Activated T-cell treated with anti-CD3 and anti-CD28 coated beads, Interleukin-2, amount 50 U/mL, for 1 hour (primary cell): ENCODE measurements at places on chromosomes 12 and 14.

GRCh38 chr14:42335918-42336317 is 729.2 kb downstream of the LRFN5 start:
- DNase-seq, result no peak

GRCh38 chr14:59707778-59708561 is 131.4 kb upstream of the CCDC175 start:
- no peak for DNase-seq

DNA sequence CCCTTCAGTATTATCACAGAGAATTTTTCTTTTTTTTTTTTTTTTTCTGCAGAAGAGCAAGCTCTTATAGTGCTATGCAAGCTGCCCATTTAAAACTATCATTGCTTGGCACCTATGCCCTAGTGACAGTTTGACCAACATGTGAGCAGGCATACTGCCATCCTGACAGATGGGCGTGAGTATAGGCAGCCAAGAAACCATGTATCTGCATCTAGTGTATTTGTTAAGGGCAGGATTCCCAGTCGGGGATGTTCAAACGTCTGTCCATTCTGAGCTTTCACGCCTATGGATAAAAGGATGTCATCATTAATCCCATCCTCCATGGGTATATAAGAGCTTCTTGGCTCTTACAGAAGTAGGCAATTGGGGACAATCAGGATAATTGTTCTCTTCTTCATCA is 8.8 kb downstream of the VRK1 start:
- no peak for DNase-seq

DNA sequence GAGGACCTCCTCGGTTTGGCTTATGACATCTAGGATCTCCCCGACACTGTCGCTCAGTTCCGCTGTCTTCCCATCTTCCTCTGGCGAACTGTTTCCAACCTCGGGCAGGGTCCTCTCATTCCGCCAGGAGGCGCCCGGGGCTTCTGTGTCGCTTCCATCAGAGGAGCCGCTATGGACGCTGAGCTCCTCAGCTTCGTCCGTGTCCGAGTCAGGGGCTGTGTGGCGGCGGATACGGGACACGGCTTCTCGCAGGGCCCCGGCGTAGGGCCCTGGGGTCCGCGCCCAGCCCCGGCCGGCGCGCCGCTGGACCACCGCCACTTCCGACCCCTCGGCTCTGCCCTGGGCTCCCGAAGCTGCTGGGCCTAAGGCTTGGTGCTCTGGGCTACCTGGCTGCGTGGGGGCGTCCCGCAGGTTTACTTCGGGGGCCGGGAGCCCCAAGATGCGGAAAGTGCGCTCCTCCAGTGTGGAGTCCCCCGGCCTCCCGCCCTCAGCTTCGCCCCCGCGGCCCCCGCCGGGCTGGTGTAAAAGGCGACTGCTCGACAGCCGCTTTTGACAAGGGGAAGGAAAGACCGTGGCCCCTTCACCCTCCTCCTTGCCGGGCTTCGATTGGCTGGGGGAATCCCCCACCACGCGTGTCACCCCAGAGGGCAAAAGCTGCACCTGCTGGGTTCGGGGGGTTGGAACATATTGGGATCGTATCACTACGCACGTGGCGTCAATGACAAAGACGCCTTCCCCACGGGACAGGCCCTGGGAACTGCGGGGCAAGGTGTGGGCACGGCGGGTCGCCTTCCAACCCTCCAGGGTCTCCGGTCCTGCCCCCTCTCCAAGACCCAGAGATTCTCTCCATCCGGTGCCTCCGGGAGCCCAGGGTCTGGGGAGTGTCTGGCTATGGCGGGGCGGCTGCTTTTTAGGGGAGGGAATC is 2.1 kb downstream of the DDN start:
- peak; percentile 77 for DNase-seq

- DNase-seq, result no peak
Measured at GRCh38 chr14:51954031-51954430, 35.3 kb upstream of the RTRAF start.

DNA sequence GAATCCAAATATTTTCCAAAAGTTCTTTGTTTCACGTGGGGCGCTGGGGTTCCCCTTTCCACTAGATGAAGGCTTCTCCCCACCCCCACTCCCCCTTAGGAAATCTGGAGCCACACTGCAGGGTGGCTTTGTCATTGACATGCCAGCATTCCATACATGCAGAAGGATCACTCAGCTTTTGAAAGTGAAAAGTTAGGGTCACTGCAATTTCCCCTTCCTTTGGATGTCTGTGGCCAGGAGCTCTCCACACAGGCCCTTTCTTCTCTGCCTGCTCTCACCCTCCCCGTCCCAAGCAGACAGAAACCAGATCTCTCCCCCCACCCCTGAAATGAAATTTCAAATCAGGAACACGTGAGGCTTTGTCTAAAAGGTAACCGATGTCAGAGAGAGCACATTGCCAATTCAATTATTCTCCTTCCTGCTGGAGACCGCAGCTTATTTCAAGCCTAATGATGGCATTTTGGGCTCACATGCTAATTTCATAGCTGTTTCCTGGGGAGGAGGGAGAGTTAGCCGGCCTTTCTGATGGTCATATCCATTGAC is 153.9 kb upstream of the RFLNA start:
- DNase-seq, result no peak

- DNase-seq, result no peak
Measured at GRCh38 chr14:39107591-39107996, 4.6 kb upstream of the SEC23A start.

- no peak for DNase-seq
Measured at GRCh38 chr12:98803468-98804209, 158.5 kb downstream of the APAF1 start.

DNA sequence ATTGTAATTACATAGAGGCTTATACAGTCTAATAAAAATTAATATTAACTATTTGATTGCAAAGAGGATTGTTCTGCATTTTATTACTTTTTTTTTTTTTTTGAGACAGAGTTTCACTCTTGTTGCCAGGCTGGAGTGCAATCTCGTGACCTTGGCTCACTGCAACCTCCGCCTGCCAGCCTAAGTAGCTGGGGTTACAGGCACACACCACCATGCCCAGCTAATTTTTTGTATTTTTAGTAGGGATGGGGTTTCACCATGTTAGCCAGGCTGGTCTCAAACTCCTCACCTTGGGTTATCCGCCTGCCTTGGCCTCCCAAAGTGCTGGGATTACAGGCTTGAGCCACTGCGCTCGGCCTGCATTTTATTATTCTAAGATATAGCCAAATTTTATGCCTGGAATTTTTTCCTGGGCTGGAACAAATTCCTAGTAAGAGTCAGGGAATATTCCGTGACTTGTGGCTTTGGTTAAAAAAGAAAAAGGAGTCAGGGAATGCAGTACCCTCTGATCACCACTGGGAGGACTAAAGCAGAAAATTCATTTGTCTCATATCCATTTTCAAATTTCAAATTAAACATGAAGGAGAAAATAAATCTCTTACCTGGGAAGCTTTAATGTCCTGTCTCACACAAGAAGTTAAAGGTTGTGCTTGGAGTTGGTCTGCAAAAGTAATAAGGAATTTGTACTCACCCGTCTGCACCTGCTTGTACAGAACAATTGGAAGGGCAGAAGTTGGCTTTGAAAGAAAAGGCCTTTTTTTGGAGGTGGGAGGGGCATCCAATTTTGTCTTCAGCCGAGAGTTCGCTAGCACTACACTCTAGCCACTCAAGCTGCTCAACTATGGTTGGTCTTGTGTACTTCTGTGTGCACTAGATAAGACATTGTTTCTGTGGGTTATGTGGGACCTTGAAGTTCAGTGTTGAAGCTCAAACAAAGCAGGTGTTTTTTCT is 8.7 kb downstream of the MARK3 start:
- DNase-seq, result no peak

GRCh38 chr12:52900166-52900895 is 4.5 kb downstream of the KRT8 start:
- DNase-seq, result no peak

DNA sequence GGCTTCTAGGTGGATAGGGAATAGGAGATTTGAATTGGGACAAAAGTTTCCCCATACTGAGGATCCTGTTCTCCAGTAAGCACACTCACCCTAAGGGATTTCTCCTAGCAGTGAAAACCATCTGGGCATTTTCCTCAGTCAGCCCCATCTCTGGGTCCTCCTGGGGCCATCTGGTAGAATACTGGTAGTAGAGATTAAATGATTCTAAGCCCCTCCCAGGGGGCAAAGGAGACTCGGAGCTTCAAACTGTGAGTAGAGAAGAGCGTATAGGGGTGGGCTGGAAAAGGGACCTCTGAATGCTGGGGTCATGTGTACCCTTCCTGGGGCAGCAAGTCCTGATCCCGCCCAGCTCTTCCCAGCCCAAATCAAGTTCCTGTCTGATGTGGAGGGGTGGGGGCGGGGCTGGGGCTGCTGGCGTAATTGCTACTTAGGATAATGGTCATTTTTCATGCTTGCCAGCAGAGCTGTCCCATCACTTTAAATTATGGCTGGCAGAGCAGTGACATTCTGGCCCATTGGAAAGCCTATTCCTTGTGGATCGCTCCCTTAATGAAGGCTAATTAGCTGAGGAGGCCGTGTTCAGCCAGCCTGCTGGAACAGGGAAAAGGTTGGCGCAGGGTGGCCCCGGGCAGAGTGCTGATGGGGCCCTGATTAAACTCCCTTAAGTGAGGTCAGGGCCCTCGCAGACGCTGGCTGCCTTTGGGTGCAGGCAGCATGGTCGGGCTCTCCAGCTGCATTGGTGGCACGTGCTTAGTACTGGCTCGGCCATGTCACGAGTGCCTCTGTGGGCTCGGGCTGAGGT is 127.8 kb downstream of the TSPAN9 start:
- no peak for DNase-seq

- no peak for DNase-seq
Measured at GRCh38 chr14:71942904-71943694, 10.9 kb downstream of the RGS6 start.

DNA sequence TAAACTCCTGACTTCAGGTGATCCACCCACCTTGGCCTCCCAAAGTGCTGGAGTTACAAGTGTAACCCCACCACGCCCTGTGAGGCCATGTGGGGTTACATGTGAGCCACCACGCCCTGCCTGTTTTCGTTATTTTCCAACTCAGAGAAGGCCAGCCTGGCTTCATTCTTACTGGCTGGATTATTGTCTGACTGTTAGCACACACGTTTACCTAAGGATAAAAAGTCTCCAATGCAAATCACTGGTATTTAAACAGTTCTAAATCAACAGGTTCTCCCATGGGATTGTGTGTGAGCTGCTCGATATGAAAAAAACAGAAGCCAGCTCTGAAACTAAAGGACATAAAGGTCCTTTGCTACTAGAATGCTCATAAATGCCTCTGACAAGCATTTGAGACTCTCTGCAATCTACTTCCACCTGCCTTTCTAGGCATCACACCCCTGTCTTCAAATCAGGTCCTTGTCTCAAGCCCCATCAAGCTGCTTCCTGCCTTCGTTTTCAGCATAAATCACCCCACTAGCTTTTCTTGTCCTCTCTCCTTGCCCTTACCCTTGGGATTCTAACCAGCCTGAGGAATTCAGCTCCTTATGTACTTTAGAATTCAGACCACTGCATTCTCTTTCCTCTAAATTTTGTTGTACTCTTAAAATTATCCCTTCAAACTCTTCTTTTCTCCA is 265.0 kb downstream of the DUSP6 start:
- no peak for DNase-seq

DNA sequence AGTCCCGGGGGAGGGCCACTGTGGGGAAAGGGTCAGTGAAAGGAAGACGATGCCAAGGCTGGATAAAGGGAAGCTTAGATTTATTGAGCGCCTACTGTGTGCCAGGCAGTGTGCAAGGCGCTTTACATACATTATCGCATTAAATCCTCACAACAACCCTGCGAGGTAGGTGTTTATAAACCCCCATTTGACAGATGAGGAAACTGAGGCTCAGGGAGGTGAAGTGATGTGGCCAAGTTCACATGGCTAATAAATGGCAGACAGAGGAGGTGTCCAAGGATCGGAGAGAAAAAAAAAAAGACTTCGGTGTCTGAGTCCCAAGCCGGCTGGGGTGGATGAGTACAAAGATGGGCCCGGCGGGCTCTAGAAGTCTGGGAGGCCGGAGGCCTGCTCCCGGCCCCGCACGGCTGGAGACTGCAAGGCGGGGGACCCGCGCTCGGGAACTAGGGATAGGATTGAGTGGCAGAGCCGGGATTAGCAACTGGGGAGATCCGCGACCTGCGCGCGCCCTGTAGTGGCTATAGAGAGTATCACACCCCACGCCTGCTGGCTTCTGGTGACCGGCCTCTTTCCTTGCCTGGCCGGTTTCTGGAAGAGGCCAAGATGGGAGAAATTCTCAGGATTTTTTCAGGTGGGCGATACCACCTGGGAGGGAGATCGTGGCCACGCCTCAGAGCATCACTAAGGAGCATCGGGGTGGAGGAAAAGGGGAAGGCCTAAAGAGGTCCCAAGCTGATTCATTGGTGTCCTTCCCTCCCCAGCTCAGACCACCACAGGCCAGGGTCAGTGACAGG is 3.9 kb downstream of the DDN start:
- peak; percentile 67 for DNase-seq

- no peak for DNase-seq
Measured at GRCh38 chr14:54805070-54805444, 97.6 kb downstream of the GCH1 start.

- no peak for DNase-seq
Measured at GRCh38 chr12:15880721-15881120, 1.5 kb upstream of the STRAP start.

DNA sequence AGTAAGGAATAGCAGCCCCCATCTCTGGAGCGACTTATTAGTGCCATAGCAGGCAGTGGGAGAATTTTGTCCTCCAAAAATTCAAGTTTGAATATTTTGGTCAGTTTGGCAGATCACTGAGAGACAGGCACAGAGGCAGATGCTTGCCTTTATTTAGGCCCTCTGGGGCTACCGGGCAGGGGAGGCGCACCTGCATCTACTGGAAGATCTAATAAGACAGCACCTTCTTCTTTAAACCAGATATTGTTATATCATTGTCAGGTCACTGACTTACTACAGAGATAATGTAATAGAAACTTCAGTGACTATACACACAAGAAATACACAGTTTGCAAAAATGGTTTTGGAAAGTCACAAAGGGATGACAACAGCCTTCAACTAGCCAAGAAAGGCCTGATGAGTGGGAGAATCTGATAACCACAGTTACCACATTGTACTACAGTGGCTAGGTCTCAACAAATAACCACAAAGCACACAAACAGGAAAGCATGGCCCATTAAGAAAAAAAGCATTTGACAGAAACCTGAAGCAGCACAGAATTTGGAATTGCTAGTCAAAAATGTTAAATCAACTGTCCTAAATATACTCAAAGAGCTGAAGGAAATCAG is 56.8 kb downstream of the CDK17 start:
- DNase-seq, result no peak

DNA sequence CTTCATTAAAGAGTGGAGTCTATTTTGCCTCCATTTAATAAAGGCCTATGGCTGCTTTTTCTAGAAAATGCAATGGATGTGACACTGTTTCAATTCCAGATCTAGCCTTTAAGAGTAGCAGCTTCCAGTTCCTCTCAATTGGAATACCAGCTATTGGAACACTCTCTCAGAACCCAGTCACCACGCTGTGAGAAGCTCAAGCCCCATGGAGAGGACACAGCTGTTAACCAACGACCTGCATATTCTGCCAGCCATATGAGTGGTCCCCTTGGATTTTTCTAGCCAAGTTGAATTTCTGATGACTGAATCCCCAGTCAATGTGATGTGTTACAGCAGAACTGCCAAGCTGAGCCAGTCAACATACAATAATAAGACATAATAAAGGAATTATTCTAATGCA is 131.8 kb downstream of the TMTC3 start:
- no peak for DNase-seq

- DNase-seq, result peak; percentile 22
Measured at GRCh38 chr14:74459289-74459946, 33.4 kb upstream of the SYNDIG1L start.
